ENCODE measurements at places on chromosomes 2 and 18.

- DNase-seq, result peak; percentile 89
Measured at GRCh38 chr2:128638341-128639119, 319.9 kb upstream of the HS6ST1 start.

DNA sequence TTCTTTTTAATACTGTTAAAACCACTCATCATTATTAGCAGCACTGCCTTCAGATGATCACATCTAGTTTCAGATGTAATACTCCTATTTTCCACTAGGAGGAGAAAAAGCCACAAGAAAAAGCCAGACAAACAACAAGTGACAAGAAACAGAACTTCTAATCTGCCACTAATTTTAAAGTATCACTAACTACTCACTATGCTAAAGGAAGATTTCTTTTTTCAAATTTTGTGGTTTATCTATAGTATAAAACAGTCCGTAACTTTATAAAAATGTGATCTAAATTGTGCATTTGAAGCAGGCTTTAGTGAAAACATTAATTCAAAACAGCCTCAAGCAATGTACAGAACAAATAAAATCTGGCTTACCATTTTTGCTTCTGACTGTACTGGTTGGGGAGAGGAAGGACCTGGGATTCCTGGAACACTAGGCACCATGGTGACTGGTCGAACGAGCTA, 56.8 kb downstream of the ATF2 start:
- DNase-seq, result peak; percentile 55

GRCh38 chr2:33312355-33312754, 164.1 kb upstream of the RASGRP3 start:
- peak; percentile 76 for DNase-seq

- peak; percentile 46 for DNase-seq
Measured at GRCh38 chr2:1742301-1742680, 2.0 kb downstream of the PXDN start.

GRCh38 chr2:112335600-112335999, 60.2 kb downstream of the ZC3H6 start:
- DNase-seq, result no peak

- DNase-seq, result peak; percentile 30
Measured at GRCh38 chr2:159096901-159097300, 128.5 kb downstream of the TANC1 start.

DNA sequence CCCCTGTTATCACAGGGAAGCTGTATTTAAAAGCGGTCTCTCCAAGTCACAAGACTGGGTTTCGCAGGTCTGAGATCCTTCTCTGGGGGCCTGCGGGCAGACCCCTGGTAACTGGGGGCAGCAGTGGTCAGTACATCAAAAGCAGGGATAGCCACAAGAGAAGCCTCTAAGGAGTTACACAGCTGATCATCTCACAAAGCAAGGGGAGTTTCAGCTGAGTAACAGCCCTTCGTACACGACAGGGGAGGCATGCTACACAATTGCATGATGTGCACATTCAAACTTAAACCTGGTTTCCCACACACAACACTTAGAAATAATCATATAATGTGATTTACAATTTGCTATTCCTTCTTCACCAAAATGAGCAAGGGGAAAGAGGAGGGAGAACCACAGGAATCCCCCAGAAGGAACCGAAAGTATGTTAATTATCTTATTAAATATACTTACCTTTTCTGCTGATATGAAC, 87.5 kb downstream of the TMEM131 start:
- DNase-seq, result no peak

DNA sequence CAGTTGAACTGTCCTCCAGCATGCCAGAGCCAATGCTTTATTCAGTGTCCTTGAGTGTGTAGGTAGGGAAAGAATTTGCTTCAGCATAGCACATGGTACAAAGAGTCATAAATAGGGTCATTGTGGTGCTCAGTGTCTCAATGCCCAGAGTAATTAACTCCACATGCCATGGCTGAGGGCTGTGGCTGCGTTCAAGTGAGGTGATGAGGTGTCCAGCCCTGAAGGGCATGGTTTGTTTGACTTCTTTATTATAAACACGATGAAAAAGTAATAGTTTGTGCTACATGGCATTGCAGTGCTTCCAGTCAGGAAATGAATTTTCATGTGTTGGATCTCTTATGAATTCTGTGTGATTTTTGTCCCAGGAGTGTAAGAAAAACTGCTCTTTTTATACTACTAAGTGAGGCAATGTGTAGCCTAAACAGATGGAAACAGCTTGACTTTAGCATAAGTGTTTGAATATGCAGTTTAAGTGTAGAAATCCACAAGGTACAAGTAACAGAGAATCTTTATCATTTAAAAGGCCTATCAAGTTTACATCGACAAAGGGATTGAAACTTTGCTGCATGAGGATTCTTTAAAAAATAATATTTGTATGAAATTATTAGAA, 507.9 kb upstream of the CDH2 start:
- peak; percentile 1 for DNase-seq

DNA sequence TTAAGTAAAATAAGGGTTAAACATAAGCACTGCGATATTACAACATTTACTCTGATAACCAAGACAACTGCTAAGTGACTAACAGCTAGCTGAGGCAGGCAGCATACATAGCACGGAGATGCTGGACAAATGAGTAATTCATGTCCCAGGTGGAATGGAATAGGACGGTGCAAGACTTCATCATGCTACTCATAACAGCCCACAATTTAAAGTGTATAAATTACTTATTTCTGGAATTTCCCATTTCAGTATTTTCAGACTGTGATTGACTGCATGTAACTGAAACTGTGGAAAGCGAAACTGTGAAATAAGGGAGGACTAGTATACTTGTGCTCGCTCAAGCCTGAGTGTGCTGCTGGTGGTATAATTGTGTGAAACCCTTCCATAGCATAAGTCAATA, 12.9 kb downstream of the IER3IP1 start:
- DNase-seq, result peak; percentile 53

DNA sequence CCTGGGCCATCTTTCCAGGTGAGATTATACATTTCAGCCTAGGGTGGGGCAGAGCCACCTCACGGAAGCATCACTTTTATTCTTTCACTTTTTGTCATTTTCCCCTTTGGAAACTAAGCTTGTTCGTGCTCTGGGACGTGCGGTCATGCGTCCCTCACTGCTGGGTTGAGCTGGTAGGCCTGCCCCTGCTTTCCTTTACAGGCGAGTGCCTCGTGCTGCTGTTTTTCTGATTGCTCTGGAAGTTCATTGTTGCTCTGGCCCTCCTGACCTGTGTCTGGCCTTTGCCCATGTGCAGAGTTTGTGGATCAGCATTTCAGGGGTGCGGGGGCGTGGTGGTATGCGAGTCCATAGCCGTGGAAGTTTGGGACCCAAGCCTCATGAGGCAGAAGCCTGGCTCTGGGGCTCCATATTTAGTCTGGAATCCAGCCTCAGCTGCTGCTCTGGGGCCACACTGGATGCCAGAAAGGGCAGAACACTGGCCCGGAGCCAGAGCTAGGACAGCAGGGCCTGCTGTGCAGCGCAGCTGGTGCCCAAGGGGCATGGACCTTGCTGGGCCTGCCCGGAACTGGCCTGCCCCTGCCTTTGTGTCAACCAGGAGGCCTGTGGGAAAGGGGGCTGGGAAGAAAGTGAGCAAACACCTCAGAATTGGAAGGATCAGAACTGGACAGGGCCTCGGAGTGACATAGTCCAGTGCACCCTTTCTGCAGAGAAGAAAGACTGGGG, 51.1 kb downstream of the CTIF start:
- no peak for DNase-seq

GRCh38 chr2:107633580-107634147, 193.0 kb upstream of the RGPD4 start:
- peak; percentile 94 for DNase-seq

DNA sequence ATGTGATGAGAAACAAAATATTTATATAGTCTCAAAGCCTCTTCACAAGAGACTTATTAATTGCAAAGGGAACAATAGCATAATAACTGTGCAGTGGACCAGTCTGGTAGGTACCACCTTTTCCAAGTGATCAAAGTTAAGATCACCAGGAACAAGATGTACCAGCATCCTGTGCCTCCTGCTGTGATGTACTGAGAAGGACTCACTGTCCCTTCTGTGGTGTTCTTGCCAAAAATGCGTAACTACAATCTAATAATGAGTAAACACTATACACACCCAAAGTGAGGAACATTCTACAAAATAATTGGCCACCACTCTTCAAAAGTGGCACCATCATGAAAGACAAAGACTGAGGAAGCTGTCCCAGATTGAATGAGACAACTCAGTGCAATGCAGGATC, 14.5 kb downstream of the GNLY start:
- no peak for DNase-seq

DNA sequence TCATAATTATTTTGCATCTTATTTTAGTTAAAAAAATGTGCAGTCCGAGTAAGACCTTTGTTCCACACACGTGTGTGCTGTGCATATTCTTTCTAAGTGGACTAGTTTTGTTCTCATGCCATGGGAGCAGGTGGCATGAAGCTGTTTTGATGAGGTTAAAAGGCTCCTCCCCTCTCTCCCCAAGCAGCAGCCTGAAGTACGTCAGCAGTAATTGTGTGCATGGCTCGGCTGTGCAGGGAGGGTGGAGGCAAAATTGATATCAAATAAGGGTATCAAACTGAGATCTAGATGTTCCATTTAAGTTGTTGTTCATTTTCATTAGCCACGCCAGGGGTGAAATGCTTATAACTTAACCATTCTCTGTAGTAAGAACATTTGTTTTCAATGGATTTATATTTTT, at the start of gene NYAP2:
NYAP2 (plus strand) TSS at position 207 of the 400 bp plus-strand sequence. CDS start 9,171 bp downstream, outside the sequence.
- DNase-seq, result no peak

- DNase-seq, result no peak
Measured at GRCh38 chr18:25739376-25739775, 351.0 kb downstream of the SS18 start.

DNA sequence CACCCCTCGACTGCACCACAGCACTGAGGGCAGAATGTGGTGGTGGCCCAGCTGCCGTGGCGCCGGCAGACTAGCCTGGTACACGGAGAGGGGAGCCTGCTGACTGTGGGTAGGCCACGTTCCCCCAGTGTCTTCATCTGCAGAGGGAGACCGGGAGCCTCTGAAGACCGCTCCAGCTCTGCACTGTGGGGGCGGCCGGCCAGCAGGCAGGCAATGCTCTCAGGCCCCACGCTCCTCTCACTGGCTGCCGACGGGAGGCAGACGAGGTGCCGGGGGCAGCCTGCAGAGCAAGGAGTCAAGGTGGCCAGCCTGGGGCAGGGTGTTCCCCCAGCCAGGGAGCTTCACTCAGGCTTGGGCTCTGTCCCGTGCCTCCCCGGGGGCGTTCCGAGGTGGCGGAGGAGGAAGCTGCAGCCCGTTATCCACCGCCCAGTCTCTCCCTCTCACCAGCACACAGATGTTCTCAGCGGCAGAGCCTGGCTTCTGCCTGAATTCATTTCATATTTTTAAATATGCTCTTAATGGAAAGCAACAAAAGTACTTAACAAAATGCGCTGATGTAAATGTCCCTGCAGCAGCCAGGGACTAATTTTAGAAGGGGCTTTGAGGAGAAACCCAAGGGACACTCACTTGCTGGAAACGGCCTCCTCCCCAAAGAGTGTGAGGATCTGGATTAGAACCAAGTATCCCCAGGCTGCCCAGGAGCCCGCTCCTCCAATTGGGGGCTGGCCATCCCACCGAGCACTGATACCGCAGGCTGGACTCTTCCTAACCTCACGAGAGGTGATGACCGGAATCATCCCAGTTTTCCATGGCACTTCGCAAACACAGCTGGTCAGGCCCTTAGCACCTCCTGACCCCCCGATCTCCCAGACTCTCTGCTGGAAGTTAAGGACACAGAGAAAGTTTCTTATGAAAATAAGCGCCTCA, 87.8 kb downstream of the HDAC4 start:
- DNase-seq, result no peak

DNA sequence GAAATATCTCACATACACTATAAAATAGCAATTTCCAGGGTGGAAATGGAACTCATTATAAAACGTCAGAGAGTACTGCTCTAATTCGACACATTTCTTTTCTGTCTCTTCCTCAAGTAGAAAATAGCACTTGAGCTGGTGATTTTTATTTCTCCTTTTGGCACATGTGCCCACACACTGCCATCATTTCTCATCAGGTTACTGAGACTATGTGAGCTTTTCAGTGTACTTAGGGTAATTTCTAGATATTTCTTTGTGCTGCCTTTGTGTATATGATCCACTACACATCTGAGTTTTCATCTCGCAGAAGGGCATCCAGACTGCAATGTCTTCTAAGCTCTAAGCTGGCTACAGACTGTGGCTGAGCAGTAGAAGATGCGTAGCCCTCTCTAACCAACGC, 62.1 kb upstream of the PGAP1 start:
- no peak for DNase-seq

DNA sequence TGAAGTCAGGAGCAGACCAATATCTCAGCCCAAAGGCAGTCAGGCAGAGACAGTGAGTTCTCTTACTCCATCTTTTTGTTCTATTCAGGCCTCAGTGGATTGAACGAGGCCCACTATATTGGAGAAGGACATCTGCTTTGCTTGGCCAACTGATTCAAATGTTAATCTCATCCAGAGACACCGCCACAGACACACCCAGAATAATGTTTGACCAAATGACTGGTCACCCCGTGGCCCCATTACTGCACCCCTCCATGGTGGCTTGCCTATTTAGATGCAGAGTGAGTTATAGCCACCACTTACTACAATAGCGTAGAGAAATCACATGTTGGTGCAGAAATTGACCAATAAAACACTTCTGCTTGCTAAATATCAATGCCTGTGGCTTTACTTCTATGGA, 88.1 kb downstream of the HRH4 start:
- DNase-seq, result no peak

GRCh38 chr2:27781496-27781895, 10.0 kb downstream of the MRPL33 start:
- DNase-seq, result no peak

DNA sequence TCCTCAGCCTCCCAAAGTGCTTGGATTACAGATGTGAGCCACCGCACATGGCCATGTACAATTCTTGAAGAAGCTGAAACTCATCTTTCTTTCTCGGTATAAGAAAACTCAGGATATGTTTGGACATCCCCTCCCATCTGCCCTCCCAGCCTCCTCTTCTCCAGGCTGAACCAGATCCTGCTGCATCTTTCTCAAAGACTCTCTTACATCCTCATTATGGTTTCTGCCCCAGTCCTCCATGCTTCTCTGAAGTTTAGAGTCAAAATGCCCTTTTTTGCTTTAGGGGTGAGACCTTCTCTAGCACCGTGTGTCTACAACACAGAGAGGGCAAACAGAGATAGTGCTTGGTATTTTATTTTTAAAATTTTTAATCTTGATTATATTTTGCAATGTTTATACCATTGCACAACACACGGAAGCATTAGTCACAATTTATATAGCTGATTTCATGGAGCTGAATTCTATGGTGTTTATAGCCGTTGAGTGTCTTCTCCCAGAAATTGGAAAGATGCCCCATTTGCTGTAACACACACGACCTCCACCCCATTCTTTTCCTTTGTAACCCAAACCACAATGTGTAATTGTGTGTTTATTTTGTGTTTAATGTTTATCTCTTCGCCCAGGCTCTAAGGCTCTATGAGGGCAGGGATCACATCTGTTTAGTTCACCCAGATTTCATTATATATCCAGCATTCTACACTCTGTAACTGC, 206.0 kb upstream of the TNP1 start:
- peak; percentile 69 for DNase-seq

GRCh38 chr2:196464311-196464710, 175.2 kb upstream of the CCDC150 start:
- no peak for DNase-seq

All from fibroblast of skin of back (primary cell).